CD4-positive, alpha-beta T cell treated with Interleukin-6 for 4 hours (primary cell): ENCODE measurements at places on chromosomes 3 and 15.

- no peak for DNase-seq
Measured at GRCh38 chr15:25717457-25718168, 145.5 kb downstream of the ATP10A start.

- DNase-seq: no peak
Measured at GRCh38 chr3:10017636-10018292, 8.5 kb upstream of the FANCD2 start.

GRCh38 chr15:40243126-40243810, 4.4 kb downstream of the PAK6 start:
- DNase-seq: no peak

DNA sequence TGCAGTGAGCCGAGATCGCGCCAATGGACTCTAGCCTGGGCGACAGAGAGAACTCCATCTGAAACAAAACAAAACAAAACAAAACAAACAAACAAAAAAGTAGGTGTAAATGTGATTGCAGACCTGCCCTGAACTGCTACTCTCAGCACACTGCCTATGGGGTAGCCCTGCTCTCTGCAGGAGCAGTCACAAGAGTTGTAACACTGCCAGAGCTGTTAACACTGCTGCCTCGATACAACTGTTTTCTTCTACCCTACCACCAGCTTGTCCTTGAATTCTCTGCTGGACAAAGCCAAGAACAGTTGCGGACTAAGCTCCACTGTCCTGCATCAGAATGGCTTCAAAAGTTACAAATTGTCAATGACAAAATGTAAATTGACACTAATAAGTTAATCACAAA, 89.3 kb downstream of the ALCAM start:
- no peak for DNase-seq

DNA sequence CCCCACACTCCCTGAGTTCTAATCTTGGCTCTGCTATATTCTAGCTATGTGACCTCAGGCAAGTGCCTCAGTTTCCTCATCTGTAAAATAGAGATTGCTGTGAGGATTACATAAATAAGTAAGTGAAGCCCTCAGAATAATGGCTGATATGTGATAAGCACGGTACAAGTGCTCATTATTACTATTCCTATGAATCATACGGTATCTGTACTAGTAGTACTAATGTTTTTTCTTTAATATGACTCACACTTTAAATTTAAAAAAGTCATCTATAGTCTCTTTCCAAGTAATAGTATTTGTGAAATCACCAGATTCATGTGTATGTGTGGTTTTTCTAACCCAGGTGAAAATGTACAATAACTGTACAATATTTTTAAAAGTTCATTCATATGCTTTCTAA, 58.7 kb downstream of the CLDN11 start:
- DNase-seq: no peak

DNA sequence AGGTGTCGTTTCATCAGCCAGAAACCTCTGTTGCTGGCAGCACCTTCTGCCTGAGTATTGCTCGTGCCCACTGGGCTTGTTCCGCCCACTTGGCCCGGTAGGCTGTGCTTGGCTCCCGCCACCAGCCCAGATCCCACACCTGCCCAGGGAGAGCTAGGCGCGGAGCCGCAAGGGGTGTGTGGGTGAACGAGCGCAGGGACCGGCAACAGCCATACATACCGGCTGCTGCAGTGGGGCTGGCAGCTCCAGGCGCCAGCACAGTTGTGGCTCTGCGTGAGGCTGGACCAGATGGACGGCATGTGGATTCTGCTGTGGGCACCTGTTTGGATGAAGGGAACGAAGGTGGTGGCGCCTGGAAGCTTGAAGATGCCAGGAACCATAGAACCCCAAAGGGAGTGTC, 331.5 kb upstream of the MCTP2 start:
- no peak for DNase-seq

DNA sequence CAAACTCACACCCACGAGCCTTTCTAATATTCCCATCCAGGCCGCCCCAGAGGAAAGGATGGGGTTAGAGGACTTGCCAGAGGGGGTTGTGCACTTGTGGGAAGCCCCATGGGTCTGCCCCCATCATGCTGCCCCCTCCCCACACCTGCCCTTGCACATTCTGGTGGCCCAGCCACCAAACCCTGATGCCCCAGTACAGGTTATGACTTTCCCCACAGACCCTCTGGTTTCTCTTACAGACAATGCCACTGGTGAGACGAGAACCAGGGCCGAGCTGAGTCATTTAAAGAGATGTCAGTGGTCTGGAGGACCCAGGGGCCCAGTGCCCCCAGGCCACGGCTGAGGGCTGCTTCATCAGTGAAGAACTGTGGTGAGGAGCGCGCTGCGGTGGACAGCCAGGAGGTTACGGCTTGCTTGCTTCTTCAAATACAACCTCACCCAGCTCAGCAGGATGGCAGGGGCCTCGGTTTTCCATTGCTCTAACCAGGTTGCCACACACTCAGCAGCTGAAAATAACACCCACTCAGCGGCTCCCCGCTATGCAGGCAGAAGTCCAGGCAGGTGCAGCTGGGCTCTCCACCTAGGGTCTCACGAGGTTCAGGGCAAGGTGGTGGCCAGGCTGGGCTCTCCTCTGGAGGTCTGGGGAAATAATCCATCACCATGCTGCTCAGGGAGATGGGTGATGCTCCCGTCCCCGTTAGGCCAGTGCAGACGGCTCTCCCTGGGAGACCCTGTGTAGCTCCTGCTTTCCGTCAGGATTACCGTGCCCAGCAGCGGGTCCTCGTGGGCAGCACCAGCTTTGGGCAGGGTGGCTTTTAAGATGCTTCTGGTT, 13.8 kb upstream of the SNRPA1 start:
- no peak for DNase-seq

DNA sequence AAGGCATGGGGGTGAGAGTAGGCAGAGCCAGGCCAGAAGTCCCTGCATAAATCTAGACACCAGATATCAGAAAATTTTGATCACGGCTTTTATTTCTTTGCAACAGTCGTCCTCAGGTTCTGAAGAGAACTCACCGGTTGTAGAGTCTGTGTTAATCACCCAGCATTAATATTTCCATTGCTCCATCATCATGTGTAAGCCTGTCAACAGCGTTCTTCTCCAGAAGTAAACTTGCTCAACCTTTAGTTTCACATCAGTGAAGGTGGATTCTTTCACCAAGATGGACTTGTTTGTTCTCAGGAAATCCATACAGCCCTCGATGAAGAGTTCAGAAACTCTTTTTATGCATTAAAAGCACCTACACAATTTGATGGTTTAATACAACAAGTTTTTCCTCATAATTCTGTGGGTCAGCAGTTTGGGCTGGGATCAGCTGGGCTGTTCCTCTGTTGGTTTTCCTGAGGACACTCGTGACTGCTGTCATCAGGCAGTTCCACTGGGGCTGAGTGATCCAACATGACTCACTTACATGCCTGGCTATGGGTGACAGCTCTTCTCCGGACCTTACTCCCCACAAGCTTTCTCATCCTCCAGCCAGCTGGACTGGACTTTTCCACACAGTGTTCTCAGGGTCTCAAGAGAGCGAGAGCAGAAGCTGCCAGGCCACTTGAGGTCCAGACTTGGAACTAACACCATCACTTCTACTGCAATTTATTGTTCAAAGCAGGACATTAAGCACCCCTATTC, 303.4 kb downstream of the ZNF621 start:
- DNase-seq: no peak

DNA sequence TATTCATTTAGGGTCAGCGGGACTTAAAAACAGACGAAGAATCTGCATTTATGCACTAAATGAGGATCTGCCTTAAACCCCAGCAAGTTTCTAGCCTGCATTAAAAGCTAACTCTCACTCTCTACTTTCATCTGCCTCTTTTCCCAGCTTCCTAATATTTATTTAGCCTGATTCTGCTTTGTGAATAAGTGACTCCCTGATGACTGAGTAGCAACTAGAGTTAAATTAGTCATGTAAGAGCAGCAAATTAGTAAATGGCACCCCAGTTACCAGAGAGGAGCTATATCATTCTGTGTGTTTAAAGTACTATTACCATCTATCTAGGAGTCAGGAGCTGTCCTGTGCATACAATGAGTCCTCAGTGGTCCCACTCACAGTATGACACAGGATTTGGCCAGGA, 391.0 kb upstream of the RORA start:
- DNase-seq: no peak

GRCh38 chr15:69555080-69555479, 102.5 kb downstream of the RPLP1 start:
- DNase-seq: no peak

DNA sequence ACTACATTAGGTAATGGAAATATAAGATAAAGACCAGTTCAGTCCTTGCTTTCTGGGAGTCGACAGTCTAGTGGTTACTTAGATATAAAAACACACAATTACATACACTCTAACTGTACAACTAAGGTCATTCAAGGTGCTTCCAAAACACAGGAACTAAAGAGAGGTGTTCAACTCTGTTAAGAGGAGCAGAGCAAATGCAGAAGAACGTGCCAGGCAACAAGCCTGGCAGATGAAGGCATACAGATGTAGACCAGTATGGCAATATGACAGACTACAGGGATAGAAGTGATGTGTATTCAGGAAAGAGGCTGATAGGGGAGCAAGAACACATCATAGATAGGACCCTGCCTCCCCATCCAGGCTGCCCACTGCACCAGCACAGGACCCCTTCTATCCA, 78.3 kb downstream of the CBLB start:
- no peak for DNase-seq

GRCh38 chr15:59410391-59410896, 27.5 kb upstream of the FAM81A start:
- no peak for DNase-seq

GRCh38 chr3:195119461-195120266, 151.3 kb downstream of the XXYLT1 start:
- no peak for DNase-seq

DNA sequence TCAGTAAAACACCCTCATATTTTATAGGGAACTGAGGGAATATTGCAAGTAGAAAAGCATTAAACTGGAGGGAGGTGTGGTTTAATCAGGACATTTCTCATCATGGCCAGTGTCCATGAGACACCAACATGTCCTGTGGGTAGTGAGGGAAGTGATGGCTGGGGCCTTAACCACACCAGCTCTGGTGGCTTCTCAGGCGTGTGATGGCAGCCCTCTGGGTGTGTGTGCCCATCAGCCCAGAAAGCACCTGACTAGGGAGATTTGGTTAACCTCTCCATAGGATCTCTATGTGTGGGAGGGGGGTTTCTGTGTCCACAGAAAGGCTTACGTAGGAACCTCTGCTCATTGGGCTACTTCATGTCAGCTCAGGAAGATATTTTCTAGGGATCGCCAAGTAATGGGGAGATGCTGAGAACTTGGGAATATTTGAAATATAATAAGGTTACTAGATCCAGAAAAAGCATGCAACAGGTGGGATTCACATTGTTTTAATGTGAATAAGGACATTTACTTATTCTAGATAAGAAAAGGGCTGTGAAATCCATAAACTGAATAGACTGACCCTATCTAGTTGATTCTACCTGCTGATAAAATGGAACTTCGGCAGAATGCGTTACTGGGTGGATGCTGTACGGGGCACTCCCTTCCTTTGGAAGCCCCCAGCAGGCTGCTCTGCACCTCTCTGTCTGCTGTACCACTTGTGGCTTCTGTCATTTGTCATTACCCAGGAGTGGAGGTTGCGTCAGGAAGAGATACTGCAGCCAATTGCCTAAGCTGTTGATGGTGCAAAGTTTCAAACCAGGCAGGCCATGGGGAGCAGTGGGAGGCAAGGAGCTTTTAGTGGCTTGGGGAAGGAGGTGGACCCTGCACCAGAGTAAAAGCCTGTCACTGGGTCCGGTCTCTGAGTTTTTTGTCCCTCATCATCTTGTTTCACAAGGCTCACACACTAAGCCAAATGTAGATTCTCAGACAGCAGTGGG, 21.5 kb downstream of the PDHB start:
- DNase-seq: no peak

DNA sequence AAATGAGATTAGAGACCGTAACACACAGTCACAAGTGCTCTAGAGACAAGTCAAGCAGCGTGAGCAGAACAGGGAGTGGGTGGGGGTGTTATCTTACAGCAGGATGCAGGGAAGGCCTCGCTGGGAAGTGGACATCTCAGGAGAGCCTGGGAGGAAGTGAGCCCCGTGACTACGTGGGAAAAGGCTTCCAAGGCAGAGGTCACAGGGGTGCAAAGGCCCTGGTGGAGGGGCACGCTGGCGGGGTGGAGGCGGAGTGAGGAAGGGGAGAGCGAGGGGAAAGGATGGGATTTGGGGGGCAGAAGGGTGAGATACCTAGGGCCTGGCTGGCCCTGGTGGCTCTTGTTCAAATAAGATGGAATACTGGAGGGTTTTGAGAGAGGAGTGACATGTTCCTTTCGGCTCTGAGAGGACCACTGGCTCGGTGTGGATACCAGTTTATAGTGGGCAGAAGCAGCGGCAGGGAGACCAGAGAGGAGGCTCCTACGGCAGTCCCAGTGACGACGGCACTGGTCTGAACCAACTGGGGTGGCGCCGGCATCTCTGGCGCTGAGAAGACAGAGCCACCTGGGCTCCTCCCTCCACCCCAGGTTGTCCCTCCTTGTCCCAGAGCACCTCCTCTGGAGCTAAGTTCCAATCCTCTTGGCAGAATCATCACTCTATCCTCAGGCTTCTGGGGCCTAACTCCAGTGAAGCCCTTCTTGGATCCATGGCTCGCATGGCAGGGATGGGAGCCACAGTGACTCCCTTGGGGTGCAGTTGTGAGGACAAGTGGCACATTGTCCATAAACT, 266.2 kb upstream of the LYSMD4 start:
- no peak for DNase-seq

- DNase-seq: peak; percentile 31
Measured at GRCh38 chr15:70308011-70308734, 210.5 kb upstream of the TLE3 start.

- peak; percentile 76 for DNase-seq
Measured at GRCh38 chr3:183515968-183516851, 39.3 kb downstream of the KLHL6 start.

DNA sequence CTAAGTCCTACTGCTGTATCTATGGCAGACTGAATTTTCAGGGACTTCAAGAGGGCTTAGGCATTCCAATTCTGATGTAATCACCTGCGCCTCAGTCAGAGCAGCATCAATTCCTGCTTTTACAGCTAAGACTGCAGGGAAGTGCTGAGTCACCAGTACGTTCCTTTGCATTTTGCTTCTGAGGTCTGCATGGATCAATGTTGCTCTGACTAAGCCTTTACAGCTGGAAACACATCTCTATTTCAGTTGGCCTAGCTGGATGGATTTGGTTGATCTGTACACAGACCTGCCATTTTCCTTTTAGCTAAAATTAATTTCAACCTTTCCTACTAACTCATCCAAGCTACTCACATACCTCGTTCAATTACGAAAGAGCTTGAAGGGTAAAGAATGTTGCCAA, 51.3 kb downstream of the ETV5 start:
- no peak for DNase-seq

- DNase-seq: no peak
Measured at GRCh38 chr3:157494581-157495281, 8.5 kb downstream of the VEPH1 start.

- DNase-seq: no peak
Measured at GRCh38 chr3:52202384-52203077, 4.6 kb downstream of the ALAS1 start.
